Thymus (tissue), 14 donors: ENCODE measurements at places on chromosomes 5 and 9. TPM values are rescaled to one million over a fixed set of nuclear protein-coding genes. Genes with fewer than 3 reads are reported as not detected.

Gene IFNA13
- not detected for total RNA-seq

Gene FAM169A
- 11.6 TPM for total RNA-seq

Gene SLC31A2
- total RNA-seq, result 11.8 TPM

Gene GPRIN1
- total RNA-seq, result 2.7 TPM

Gene GTF2H2C
- 32.0 TPM for total RNA-seq

Gene C9orf153
- 0.19 TPM for total RNA-seq
